Nasal cavity respiratory epithelium epithelial cell of viscerocranial mucosa (primary cell): ENCODE measurements at places on chromosomes 12 and 14. TPM values are rescaled to one million over a fixed set of nuclear protein-coding genes. Genes with fewer than 3 reads are reported as not detected.

The FNTB gene
- total RNA-seq: 6.5 and 10.4 TPM in 2 replicates

The SP1 gene
- total RNA-seq: 41.0 and 50.3 TPM in 2 replicates

The TAS2R30 gene
- 0.68 and 8.0 TPM in 2 replicates for total RNA-seq

The ZNF140 gene
- total RNA-seq: 37.3 and 43.2 TPM in 2 replicates

The A2ML1 gene
- total RNA-seq: 45.6 and 135 TPM in 2 replicates

The ERP27 gene
- 0.34 and 3.6 TPM in 2 replicates for total RNA-seq

The TRAF3 gene
- 28.0 and 73.6 TPM in 2 replicates for total RNA-seq

The MGAT4C gene
- not detected in 2 replicates for total RNA-seq

The LYZ gene
- 0.07 TPM in 1 of 2 replicates, not detected in the other for total RNA-seq

The VDR gene
- 6.8 and 12.4 TPM in 2 replicates for total RNA-seq

The OR6C3 gene
- not detected in 2 replicates for total RNA-seq

The NKX2-8 gene
- under 0.01 and 0.14 TPM in 2 replicates for total RNA-seq

The DNAJC22 gene
- under 0.01 TPM in 1 of 2 replicates, not detected in the other for total RNA-seq

The PRKAB1 gene
- total RNA-seq: 14.4 and 16.9 TPM in 2 replicates

The FCF1 gene
- 26.0 and 60.2 TPM in 2 replicates for total RNA-seq

The AVPR1A gene
- total RNA-seq: not detected in 2 replicates

The OTOGL gene
- under 0.01 TPM in 1 of 2 replicates, not detected in the other for total RNA-seq

The LRRIQ1 gene
- under 0.01 and 1.4 TPM in 2 replicates for total RNA-seq

The LLPH gene
- 5.5 and 13.4 TPM in 2 replicates for total RNA-seq

The FAM181A gene
- not detected in 2 replicates for total RNA-seq

The TRIM9 gene
- total RNA-seq: under 0.01 and 0.64 TPM in 2 replicates

The ZC2HC1C gene
- 0.68 and 0.71 TPM in 2 replicates for total RNA-seq

The DBX2 gene
- not detected in 2 replicates for total RNA-seq

The RFX4 gene
- total RNA-seq: not detected in 2 replicates

The CD9 gene
- 383 and 653 TPM in 2 replicates for total RNA-seq

The PKP2 gene
- 56.0 and 76.3 TPM in 2 replicates for total RNA-seq

The PIANP gene
- total RNA-seq: not detected in 2 replicates

The IL23A gene
- 0.21 and 0.34 TPM in 2 replicates for total RNA-seq

The NRL gene
- 1.1 and 1.7 TPM in 2 replicates for total RNA-seq

The MIS18BP1 gene
- total RNA-seq: 6.8 and 10.1 TPM in 2 replicates

The ZBTB39 gene
- total RNA-seq: 8.2 and 9.7 TPM in 2 replicates

The TAS2R7 gene
- total RNA-seq: not detected in 2 replicates

The CMA1 gene
- total RNA-seq: not detected in 2 replicates

The POLE2 gene
- total RNA-seq: 1.4 and 2.4 TPM in 2 replicates

The SERPINA10 gene
- total RNA-seq: not detected in 2 replicates

The KRT7 gene
- total RNA-seq: 655 and 771 TPM in 2 replicates
